Activated CD4-positive, alpha-beta T cell treated with anti-CD3 and anti-CD28 coated beads, Interleukin-10, Interleukin-2, amounts not matched to agents 100 ng/mL and 50 ng/mL, durations not matched to agents 16 hours and 8 hours (primary cell): ENCODE measurements at places on chromosomes 7 and 10.

DNA sequence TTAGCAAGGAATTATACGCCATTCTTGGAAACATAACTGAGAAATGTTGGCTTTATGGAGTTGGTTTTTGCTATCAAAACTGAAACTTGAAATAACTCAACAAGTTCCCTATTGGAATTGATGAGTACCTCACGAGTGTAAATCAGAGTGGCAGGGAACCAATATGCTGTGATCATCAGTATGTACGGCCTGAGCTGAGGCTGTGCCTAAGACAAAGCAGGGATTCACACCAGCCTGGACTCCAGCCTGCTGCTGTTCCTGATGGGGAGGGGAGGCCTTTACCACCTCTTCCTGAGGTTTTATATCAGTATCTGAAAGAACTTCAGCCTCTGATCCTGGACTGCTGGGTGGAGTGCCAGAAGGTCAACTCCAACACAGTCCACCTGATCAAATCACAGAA, 52.7 kb downstream of the CRTAC1 start:
- no peak for DNase-seq

- no peak for DNase-seq
These were observed 70.8 kb downstream of the NKX6-2 start for GRCh38 chr10:132714986-132715775.

DNA sequence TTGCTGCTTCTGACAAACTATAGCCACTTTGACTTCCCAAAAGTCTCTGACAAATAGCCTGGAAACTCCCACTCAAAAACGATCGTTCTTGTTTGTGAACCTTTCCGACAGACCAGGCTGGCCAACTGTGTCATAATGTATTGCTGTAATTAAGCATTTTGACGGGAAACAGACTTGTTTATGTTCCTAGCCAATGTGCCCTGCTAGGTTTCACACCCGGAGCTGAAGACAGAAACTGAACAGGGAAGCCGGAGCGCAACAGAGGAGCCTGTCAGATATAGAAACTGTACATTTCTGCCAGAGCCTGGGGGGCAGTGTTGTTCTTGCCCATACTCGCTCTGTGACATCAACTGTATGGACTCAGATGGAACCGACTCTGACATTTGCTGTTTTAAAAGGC, 55.3 kb upstream of the C7orf33 start:
- peak; percentile 57 for DNase-seq

DNA sequence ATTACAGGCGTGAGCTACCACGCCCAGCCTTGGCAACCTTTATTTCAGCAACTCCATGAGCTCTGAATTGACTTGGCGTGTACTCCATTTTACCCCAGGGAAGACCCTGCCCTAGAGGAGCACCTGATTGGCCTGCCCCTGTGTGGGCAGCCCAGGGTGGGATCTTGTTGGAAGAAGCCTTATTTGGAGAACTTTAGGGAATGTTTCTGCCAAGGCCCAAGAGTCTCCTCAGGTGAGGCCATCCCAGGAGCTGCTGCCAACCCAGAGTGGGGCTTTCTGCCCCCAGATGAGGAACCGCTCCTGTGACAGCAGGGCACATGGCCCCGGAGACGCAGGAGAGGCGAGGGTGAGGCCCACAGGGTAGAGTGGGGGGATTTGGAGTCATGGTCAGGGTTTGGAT, 42.0 kb downstream of the VWA2 start:
- DNase-seq, result no peak

DNA sequence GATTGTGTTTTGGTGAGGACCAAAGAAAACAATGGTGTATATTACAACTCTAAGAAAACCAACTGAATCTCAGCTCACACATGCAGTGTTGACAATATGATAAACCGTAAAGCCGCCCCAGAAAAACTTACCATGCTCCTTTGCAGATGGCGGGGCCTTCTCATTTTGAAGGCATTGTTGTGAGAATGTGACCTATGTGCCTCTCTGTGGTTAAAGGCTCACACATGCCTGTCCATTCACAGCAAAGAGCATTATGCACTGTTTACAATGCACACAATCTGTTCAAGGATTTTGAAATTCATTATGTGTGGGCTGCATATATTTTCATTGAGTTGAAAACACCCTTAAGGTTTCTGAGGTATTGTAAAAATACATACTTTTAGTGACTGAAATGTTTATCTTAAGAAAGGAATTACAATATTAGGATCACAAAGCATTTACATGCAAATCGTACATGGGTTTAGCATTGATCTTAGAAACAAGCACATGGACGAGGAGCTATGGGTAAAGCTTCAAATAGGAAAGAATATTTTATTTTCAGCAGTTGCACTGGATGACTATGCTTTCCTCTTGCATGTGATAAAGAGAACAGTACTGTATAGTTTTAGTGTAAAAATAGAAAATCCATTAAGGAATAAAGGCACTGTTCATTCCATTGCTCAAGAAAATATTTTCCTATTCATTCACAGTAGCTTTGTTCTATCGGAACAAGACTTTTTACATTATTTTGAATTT, 334.3 kb downstream of the ARL4A start:
- no peak for DNase-seq
